ENCODE measurements at places on chromosomes 7 and 10. TPM values are rescaled to one million over a fixed set of nuclear protein-coding genes. Genes with fewer than 3 reads are reported as not detected.

Gene CH25H
- total RNA-seq = not detected

Gene VAX1
- total RNA-seq = not detected

GRCh38 chr7:47580175-47580706, 1.7 kb downstream of the TNS3 start:
- no peak for DNase-seq

DNA sequence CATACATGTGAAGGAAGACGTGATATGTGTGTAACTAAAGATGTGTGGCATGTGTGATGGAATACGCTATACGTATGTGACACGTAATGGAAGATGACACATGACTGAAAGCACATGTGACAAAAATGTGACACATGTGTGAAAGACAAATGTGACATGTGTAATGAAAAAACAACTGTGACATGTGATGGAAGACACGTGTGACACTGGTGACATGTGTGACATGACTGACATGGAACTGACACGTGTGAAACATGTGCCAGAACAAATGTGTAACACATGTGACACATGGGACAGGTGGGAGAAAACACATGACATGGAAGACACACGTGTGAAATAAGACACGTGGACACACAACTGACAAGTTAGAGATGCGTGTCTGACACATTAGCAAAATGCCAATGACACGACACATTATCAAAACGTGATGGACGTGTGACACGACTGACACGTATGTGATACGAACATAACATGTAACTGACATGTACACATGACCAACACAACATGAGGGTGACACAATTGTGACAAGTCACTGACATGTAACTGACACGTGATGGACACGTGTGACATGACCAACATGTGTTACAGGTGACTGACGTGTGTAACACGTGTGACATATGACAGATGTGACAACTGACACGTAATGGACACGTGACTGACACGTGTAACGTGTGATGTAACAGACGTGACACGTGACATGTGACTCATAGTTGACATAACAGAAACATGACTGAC, 24.4 kb downstream of the CRPPA start:
- DNase-seq = no peak

GRCh38 chr10:305034-305433, 169.8 kb downstream of the ZMYND11 start:
- DNase-seq = no peak

Gene ADIRF
- 37.8 TPM for total RNA-seq

DNA sequence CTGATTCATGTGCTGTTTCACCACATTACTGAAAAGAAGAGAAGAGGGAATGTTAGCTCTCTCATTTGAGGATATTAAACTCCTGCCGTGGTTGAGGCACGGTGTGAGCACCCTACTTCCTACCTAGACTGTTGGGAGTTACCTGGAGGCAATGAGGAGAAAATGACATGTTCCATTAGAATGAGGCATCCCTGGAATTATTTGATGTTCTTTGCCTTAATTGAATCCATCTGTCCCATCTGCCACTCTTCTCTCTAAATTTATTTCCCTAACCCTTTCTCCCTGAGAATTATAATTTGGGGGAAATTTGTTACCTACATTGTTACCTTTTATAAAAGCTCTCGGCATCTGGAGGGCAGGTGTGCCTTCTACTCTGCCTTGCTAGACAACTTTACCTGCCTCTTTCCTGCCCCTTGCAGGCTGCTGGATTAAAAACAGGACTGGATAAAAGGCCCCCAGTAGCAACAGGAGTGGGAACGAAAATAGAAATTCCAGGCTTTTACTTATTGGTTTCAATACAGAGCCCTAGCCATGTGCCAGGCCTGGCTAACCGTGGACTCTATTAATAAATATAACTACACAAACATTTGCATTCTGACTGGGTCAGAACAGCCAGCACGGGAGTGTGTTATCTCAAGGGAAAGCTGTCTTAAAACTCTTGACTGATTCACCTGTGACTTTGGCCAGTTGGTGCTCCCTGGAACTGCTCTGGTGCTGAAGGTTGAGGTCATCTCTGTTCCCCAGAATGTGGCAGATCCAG, 4.4 kb upstream of the ATXN7L1 start:
- no peak for DNase-seq

Gene PCLO
- total RNA-seq = not detected

GRCh38 chr7:131533151-131533559, 23.3 kb downstream of the PODXL start:
- DNase-seq = no peak

- DNase-seq = no peak
These were observed 59.9 kb downstream of the KIAA1549 start for GRCh38 chr7:138921277-138921676.

GRCh38 chr10:80599424-80599847, 61.7 kb downstream of the SH2D4B start:
- no peak for DNase-seq

DNA sequence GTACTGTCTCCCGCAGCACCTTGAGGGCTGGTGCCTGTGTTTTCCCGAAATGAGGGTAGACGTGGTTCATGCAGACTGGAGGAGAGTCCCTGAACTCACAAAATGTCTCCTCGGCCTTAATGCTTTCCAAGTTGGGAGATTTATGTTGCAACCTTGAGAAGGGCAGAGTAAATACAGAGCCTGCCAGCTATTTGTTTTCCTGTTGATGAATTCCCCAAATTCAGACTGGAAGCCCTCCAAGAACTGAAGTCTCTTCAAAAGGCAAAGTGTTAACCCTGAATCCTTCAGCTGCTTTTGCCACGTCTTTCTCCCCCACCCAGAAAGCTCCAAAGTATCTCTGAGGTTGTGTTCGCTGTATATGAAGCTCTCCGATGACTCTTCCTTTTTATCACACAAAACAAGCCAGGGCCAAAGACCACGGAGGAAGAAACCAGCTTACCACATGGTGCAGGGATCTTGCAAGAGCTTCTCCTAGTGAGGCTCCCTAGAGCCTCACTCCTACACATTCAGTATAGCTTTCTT, 254.7 kb upstream of the NFE2L3 start:
- no peak for DNase-seq

- DNase-seq = no peak
These were observed 60.9 kb downstream of the ST7 start for GRCh38 chr7:117014099-117014656.

GRCh38 chr7:47832105-47832715, 116.1 kb downstream of the PKD1L1 start:
- no peak for DNase-seq

Gene ZNF117
- total RNA-seq = 1.5 TPM

Gene C10orf105
- total RNA-seq = not detected

Gene CPA4
- 0.86 TPM for total RNA-seq

Gene ARMS2
- total RNA-seq = not detected

DNA sequence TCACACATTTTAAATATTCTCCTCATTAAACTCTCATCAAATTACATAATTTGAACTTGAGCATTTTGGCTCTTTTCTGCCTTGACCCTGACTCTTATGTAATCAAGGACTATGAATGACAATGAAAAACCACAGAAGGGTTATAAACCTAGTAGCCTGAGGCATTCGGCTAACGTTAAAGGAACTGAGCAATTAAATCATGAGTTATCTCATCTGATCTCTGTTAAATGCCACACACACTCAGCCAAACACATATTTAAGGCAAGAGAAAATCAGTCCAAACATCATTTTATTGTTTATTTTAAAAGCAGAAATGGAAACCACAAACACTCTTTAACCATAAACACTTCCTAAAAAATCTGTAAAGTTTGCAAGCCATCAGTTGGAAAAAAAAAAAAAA, 204.3 kb downstream of the DGKI start:
- no peak for DNase-seq

Gene MOGAT3
- not detected for total RNA-seq

GRCh38 chr10:29698773-29699490, 64.2 kb upstream of the SVIL start:
- no peak for DNase-seq

Gene NKX2-3
- not detected for total RNA-seq

Gene ZFAND4
- total RNA-seq = 4.2 TPM

DNA sequence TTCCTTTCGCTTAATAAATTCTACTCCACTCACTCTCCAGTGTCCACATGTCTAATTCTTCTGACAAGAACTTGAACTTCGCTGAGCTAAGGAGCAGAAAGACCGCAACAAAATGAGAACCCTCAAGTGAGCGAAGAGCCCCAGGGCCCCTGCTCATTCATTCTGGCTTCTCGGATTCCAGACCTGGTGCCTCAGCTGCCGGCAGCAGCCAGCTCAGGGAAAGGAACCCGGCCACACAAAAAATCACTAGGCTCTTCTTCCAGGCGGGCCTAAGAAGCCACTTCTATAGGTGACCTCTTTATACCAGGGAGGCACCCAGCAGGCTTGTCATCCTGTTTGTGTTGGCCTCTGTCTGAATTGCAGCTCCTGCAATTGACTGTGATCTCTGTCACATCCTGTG, 33.3 kb downstream of the OTUD1 start:
- no peak for DNase-seq

Gene KCP
- 0.15 TPM for total RNA-seq

Gene ANLN
- 2.4 TPM for total RNA-seq

GRCh38 chr10:123262456-123262855, 108.3 kb downstream of the BUB3 start:
- no peak for DNase-seq

Gene SLC26A5
- not detected for total RNA-seq

Gene PLAU
- total RNA-seq = 11.7 TPM

DNA sequence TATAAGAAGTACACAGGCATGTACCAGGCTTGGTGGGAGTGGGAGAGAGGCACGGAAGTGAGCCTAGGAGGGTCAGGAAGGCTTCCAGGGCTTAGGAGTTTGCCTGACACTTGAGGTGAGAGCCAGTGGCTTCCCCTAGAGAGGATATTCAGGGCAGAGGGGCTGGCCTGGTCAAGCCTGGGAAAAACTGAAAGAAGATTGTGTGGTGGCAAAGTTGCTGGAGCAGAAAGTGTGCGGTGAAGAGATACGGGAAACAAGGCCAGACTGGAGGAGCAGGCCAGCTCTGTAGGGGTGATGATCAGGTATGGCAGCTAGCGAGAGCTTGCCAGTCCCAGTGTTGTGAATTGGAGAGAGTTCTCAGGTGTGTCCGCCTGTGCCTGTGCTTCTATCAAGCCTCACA, 129.9 kb downstream of the CCNY start:
- no peak for DNase-seq

Gene TMEM236
- 0.59 TPM for total RNA-seq

Data from psoas muscle (tissue), 8 donors.